ENCODE measurements at places on chromosomes 4 and X.

DNA sequence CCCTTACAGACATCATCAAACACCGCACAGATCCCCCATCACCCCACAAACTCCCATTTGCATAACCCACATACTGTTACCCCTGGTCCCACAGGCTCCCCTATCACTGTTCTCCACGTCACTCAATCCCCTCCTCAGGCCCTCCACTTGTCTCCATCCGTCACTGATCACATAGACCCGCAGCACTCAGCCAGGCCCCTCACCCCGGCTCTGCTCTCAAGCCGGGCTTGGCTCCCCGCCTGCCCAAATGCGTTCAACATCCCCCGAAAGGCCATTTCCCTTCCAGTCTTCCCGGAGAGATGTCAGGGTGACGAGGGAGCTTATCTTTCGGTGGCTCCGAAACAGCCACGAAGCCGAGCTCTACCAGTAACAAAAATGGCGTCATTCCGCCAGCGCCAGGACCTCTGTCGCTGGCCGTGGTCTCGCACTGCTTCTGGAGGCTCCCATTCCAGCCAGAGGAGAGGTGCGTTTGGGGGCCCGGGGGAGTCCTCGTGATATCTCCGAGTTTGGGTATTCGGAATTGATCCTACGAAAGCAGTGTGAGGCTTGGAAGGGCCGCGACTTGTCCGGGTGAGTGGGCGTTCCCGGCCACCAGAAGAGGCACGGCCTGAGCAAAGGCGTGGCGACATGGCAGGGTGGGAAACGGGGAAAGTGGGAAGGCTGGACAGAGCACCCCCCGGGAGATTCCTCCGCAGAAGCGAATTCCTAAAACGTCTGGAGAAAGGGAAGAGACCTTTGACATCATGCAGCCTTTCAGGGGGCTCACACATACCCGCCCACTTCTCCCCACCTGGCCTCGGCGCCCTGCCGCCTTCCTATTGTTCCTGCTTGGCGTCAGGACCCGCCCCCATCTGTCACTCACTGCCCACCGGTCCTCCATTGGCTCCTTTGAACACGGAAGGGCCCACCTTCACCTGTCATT is at the start of gene ZNF630:
Gene ZNF630 (minus strand): TSS at position 577 of the 922 bp plus-strand sequence. CDS start 4,754 bp downstream, outside the sequence.
- peak; percentile 82 for DNase-seq

- DNase-seq, result no peak
Measured at GRCh38 chr4:39045827-39046221, 13.6 kb upstream of the TMEM156 start.

DNA sequence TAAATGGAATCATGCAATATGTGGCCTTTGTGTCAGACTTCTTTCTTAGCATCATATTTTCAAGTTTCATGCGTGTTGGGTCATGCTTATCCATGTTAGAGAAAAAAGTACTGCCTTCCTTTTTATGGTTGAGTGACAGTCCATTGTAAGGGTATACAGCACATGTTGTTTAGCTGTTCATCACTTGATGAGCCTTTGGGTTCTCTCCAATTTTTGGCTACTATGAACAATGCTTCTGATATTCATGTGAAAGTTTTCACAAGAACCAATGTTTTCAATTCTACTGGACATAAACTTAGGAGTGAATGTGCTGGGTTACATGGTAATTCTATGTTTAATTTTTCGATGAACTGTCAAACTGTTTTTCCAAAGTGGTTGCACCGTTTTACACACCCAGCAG is 28.1 kb upstream of the LNX1 start:
- DNase-seq, result no peak

DNA sequence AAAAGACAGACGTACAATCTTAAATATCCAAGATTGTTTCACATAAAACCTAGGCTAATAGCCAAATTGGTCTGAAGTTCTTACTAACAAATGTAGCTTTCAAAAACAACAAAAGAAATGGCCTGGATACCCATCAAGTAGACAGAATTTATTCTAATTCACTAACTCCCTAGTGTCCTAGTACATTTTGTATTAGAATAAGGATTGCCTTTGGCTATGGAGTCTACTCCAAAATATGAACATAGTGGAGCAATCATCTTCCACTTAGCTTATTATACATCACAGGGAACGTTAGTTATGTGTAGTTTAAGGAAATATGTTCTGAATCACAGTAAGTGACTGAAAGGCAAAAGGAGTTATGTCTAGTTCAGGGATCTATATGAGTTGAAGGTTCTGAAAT is 81.7 kb downstream of the MAPK10 start:
- DNase-seq, result no peak

DNA sequence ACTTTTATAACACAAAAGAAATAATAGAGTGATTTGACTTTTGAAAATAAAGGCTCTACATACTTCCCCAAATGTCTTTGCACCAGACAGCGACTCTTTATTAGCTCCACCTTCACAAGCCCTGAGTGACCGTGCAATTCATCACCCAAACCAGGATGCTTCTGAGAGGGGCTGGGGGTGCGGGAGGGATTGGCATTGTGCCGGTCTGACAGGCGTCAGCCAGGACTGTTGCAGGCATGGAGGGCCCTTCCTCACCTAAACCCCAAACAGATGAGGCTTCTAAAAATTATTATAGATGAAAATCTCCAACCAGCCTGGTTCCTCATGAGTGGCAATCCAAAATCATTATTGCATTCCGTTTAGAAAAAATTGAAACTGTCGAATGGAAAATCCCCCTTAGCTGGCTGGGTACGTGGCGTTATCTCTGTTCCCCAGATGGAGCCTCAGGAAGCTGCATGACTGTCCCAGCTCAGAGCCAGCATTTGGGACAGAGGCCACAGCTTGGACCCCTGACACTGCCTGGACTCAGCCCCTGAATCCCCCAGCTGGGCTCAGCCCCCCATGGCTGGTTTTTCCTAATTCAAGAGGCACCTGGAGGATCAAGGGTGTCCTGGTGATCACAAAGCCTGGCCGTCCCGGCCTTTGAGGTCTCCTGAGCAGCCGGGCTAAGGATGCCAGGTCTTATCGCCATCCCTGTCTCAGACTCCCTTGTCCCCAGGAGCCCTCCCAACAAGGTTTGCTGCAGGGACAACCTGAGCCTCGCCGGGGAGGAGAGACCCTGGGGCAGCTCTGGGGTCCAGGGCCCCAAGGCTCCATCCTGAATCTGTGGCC is 60.4 kb downstream of the SORCS2 start:
- no peak for DNase-seq

- DNase-seq, result no peak
Measured at GRCh38 chr4:39480902-39481695, 22.2 kb downstream of the LIAS start.

DNA sequence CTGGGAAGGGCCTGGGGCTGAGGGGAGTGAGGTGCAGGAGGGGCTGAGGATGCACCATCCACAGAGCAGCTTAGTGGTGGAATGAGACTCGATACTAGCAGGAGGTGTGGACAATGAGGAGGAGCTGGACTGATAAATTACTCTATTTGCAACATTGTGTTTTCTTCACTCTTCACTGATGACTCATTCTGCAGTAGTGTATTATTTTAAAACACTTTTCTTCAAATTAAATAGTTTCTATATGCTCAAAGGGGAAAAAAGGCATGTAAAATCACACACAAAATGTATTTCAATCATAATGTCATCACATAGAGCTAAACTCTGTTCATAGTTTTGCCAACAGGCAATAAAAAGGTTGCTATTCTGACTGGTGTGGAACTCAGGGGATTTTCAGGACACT is 467.0 kb upstream of the CTSO start:
- DNase-seq, result no peak

- no peak for DNase-seq
Measured at GRCh38 chr4:87002682-87003043, 67.9 kb downstream of the AFF1 start.

DNA sequence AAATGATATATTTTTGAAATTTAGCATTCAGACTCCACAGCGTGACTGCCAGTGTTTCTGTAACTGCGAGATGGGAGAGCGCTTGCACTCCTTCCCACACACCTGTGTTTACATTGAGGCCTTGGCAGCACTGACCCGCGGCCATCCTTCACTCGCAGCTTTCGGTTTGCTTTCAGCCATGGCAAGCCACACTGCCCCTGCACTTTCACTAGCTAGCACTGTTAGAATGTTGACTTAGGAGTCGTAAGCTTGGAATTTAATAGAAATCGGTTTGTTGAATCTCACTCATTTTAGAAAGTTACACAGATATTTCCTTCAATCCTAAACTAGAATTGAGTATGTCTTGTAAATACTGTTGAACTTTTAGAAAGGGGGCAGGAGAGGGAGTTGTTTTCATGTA is 136.2 kb downstream of the CFAP299 start:
- DNase-seq, result no peak

GRCh38 chrX:42107495-42108488 is 184.4 kb upstream of the CASK start:
- no peak for DNase-seq

GRCh38 chr4:88728146-88728545 is 30.5 kb upstream of the NAP1L5 start:
- no peak for DNase-seq

Measured in ascending aorta (tissue), 2 donors.